ENCODE measurements at places on chromosomes 6 and 20. TPM values are rescaled to one million over a fixed set of nuclear protein-coding genes. Genes with fewer than 3 reads are reported as not detected.
A peak's percentile ranks its signal among the peaks of the same experiment; 100 is the strongest.

- H3K4me1 ChIP-seq, result no peaks in the 10 kb centered on the region
- no peak overlapping the region for H3K4me3 ChIP-seq
- no peak for DNase-seq
- no peaks in the 10 kb centered on the region for H3K36me3 ChIP-seq
Measured at GRCh38 chr6:113457751-113458150, 399.4 kb upstream of the MARCKS start.

GRCh38 chr6:63742060-63742459, 106.5 kb downstream of the PHF3 start:
- no peak overlapping the region for H3K27ac ChIP-seq
- no peaks in the 10 kb centered on the region for H3K27me3 ChIP-seq
- no peak overlapping the region for H3K4me3 ChIP-seq
- no peak for DNase-seq
- no peaks in the 10 kb centered on the region for H3K36me3 ChIP-seq

GRCh38 chr20:44738813-44739477, 6.7 kb upstream of the KCNK15 start:
- peak; percentile 62 for DNase-seq
- H3K27me3 ChIP-seq, result peaks cover 8% of the 10 kb centered on the region
- H3K4me1 ChIP-seq, result peaks cover 22% of the 10 kb centered on the region
- peaks cover 3% of the 10 kb centered on the region for H3K36me3 ChIP-seq
- peak overlapping the region; percentile 68 for H3K4me3 ChIP-seq

GRCh38 chr6:118344014-118344670, 204.0 kb upstream of the PLN start:
- no peak overlapping the region for H3K27ac ChIP-seq
- no peaks in the 10 kb centered on the region for H3K4me1 ChIP-seq
- no peaks in the 10 kb centered on the region for H3K27me3 ChIP-seq
- no peak for DNase-seq
- peaks cover 10% of the 10 kb centered on the region for H3K36me3 ChIP-seq

DNA sequence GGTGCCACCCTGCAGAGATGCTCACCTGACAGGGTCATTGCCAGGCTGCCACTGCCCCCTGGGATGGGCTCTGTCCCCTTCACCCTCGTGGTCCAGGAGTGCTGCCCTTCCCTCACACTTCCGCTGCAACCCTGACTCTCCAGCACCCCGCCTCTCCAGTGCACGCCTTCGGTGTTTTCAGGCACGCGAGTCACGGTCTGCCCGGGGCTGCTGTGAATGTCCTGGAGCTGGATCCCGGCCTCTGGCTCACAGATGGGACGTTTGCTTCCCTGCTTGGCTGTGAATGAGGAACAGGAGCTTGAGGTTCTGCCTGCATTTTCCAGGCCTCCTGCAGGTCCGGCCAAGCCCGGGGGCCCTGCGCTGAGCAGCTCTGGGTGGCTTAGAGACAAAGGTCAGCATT, 343.4 kb downstream of the SMOC2 start:
- H3K27ac ChIP-seq, result no peak overlapping the region
- no peak overlapping the region for H3K4me3 ChIP-seq
- no peak for DNase-seq
- H3K27me3 ChIP-seq, result no peaks in the 10 kb centered on the region

GRCh38 chr6:151430886-151431285, 21.0 kb downstream of the RMND1 start:
- no peak for DNase-seq
- H3K27me3 ChIP-seq, result no peaks in the 10 kb centered on the region
- no peaks in the 10 kb centered on the region for H3K4me1 ChIP-seq
- H3K4me3 ChIP-seq, result no peak overlapping the region
- no peak overlapping the region for H3K27ac ChIP-seq
- peaks cover 24% of the 10 kb centered on the region for H3K36me3 ChIP-seq

DNA sequence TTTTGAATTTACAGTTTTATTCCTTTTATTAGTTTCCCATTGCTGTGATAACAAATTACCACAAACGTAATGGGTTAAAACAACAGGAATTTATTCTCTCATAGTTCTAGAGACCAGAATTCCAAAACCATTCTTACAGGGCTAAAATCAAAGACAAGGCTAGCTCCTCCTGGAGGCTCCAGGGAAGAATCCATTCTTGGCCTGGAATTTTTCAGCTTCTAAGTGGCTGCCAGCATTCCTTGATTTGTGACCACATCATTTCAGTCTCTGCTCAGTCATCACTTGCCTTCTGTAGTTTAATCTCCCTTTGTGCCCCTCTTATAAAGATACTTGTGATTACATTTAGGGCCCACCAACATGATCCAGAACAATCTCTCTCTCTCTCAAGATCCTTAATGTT, 897 bp upstream of the SEL1L2 start:
- H3K4me1 ChIP-seq, result no peaks in the 10 kb centered on the region
- H3K4me3 ChIP-seq, result no peak overlapping the region
- peaks cover 1% of the 10 kb centered on the region for H3K36me3 ChIP-seq
- no peak for DNase-seq

The CRIP3 gene
- total RNA-seq, result 0.90 TPM

DNA sequence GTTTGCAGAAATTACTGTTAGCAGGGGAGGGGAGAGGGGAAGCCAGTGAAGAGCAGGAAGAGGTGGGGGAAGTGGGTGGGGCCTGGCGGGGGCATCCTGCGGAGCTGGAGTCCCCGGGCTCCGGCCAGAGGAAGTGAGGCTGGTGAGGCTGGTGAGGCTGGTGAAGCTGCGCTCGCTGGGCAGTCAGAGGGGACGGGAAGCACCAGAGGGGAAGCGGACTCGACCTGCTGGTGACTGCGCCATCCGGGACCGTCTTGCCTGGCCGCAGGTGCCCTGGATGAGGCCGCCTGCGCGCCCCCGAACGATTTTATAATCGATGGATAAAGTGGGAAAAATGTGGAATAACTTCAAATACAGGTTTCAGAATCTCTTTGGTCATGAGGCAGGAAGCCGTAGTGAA, 635.3 kb upstream of the MARCKS start:
- no peaks in the 10 kb centered on the region for H3K4me1 ChIP-seq
- no peaks in the 10 kb centered on the region for H3K27me3 ChIP-seq
- no peak for DNase-seq
- no peak overlapping the region for H3K4me3 ChIP-seq

GRCh38 chr6:113586413-113587077, 270.6 kb upstream of the MARCKS start:
- no peak overlapping the region for H3K4me3 ChIP-seq
- H3K27me3 ChIP-seq, result peaks cover 14% of the 10 kb centered on the region
- no peak overlapping the region for H3K27ac ChIP-seq

GRCh38 chr6:28944412-28944865, 20.7 kb upstream of the TRIM27 start:
- peaks cover 51% of the 10 kb centered on the region for H3K4me1 ChIP-seq
- H3K27ac ChIP-seq, result peak overlapping the region; percentile 98
- no peaks in the 10 kb centered on the region for H3K36me3 ChIP-seq
- peak; percentile 70 for DNase-seq

Measured in activated T-cell treated with anti-CD3 and anti-CD28 coated beads, Interleukin-2, amount 50 U/mL, for 72 hours (primary cell).